ENCODE measurements at places on chromosomes 5 and 9.

- DNase-seq, result no peak
Measured at GRCh38 chr9:81045658-81046057, 643.7 kb downstream of the TLE1 start.

DNA sequence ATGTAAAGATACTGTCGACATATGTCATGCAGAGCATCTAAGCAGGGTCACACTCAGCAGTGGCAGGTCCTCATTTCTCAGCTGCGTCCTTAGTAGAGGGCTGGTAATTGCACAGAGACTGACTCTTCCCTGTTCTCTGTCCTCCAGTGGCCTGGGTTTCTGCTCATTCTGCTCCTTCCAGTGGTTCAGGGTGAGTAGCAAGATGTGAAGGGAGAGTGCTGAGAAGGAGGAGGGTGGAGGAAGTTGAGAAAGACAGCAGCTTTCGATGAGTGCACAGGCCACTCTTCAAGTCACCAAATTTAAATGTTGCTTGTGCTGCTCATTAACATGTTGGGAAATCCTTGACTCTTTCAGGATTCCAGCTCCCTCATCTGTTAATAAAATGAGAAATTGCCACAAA is 203.9 kb downstream of the FBXL7 start:
- DNase-seq, result no peak

- no peak for DNase-seq
Measured at GRCh38 chr9:127133739-127134167, 11.3 kb upstream of the ANGPTL2 start.

DNA sequence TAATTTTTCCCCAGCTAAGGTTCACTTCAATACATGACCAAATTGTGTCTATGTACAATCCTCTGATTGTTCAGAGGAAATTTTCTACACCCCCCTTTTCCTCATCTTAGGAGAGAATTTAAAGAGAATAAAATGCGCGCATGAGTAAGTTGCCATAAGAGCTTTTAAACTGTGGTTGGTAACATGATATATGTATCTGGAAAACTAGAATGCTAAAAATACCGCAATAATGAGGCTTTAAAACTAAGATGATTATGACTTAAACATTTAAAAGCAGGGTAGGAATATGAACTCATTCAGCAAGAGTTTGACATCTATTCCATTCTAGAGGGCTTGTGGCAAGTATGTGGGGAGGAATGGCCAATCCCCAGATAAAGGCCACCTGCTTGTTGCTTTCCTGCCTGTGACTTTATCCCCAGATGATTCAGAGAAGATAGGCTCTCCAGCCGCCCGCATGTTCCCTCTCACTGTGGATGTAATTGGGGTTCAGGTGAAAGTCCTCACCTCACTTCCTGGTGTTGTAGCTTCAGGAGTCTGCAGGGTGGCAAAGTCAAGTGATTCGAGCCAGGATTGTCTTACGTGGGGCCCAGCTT is 26.5 kb upstream of the BASP1 start:
- no peak for DNase-seq

DNA sequence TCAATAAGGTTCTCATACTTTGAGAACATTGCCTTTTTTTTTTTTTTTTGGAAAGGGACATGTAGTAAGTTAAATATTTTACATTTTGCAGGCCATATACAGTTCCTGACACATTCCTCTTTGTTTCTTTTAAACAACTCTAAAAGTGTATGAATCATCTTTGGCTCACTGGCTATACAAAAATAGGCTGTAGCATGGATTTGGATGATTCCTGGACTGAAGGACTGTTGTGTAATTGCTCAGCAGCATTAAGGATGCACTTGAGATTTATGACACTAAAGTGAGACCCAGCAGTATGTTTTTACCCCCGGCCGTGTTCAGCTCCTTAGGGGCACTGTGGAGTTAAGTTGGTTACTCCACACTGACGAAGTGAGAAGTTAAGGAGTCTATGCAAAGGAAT is 41.3 kb downstream of the VPS13A start:
- no peak for DNase-seq

- DNase-seq, result no peak
Measured at GRCh38 chr5:155898284-155898683, 428.7 kb upstream of the SGCD start.

DNA sequence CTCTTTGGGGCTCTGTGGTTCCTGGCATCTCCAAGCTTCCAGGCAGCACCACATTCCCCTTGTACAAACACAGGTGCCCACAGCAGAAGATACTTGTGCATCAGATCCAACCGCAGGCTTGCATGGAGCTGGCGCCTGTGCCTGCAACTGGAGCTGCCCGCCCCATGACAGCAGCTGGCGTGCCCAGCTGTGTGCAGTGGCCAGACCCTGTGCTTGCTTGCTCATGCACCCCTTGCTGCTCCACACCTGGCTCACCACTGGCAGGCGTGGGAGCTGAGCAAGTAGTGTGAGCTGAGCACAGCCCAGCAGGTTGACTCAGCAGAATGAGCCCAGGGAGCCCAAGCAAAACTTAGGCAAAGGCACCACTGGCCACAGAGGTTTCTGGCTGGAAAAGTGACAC is 84.4 kb upstream of the STARD4 start:
- DNase-seq, result no peak

- no peak for DNase-seq
Measured at GRCh38 chr5:123914333-123914732, 402.4 kb downstream of the CSNK1G3 start.

DNA sequence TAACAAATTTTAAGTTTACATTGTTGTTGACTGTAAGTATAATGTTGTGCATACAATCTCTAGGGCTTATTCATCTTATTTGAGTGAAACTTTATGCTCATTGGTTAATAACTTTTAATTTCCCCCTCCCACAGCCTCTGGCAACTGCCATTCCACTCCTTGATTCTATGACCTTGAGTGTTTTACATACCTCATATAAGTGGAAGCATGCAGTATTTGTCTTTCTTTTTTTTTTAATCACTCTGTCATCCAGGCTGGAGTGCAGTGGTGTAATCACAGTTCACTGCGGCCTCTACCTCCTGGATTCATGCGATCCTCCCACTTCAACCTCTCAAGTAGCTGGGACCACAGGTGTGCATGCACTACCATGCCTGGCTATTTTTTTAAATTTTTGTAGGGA is 83.9 kb downstream of the KCTD16 start:
- no peak for DNase-seq

- DNase-seq, result no peak
Measured at GRCh38 chr5:115920171-115920725, 42.0 kb upstream of the LVRN start.

GRCh38 chr5:126192226-126192625 is 231.0 kb upstream of the GRAMD2B start:
- no peak for DNase-seq

GRCh38 chr5:68408345-68408871 is 192.9 kb downstream of the PIK3R1 start:
- no peak for DNase-seq
